ENCODE measurements at places on chromosomes 1 and 21.

DNA sequence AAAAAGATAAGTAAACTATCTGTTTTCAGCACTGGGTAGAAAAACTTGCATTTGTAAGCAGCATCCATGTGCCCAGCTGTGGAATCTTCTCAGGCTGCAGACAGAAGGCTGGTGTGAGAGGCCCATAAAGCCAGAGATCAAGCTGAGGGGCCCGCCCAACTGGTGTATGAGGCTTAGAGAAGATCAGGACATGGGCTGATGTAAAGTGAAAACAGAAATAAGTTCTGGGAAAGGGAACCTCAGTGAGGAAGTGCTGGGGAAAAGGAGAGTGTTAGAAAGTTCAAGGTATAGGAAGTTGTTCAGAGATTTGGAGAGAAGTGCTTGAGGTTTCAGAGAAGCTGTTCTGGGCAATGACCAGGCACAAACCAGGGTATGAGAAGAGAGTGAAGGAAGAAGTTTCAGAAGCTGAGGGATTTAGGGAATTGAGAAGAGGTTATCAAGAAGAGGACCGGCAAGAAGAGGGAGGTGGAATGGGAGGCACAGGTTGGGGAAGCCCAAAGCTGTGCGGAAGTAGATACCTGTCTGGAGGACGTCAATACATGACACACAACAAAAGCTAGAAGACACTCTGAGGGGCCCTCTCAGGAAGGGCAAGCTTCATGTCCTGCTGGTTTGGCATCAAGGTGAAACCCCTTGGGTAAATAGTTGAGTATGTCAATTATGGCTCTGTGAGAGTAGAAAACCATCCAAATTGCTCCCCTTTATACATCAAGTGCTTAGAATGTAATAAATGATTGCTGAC is 2.7 kb upstream of the CD5L start:
- no peak for DNase-seq

DNA sequence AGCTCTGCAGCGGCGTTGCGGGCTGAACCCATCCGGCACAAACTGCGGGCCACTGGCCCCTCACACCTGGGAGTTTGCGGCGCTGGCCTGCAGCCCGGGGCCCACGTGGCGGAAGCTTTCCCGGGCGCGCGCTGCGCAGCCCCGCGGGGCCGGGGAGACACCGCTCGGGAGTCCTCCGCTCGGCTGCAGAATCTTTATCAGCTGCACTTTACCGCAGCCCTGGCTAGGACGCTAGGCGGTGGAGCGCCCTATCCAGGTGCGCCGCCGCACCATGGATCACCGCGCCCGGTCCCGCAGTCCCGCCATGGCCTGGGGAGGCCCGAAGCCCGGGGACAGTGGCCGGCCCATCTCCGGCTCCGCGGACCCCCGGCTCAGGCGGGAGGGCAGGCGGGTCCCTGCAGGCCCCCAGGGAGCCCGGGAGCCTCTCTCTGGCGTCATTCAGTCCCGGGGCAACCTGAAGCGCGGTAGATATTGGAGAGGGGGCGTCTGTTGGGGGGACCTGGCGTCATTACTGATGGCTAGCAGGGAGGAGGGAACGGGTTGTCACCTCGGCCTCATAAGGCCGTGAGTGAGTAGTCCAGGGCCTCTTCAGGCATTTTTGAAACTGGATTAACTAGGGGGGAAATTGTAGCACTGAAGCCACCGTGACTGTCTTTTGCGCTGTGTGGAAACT is 5.7 kb upstream of the OLIG2 start:
- DNase-seq, result no peak

- no peak for DNase-seq
Observed at GRCh38 chr1:237976331-237976730, 85.6 kb upstream of the ZP4 start.

DNA sequence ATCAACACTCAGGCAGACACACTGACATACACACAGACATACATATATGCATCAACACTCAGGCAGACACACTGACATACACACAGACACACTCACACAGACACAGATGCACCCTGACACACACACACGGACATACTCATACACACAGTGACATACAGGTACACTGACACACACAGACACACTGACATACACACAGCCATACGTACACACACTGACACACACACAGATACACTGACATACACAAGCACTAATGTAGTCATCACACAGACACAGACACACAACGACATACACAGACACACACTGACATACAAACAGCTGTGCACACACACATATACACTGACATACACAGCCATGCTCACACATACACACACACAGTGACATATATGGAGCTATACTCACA is 131.0 kb upstream of the CSF3R start:
- no peak for DNase-seq

DNA sequence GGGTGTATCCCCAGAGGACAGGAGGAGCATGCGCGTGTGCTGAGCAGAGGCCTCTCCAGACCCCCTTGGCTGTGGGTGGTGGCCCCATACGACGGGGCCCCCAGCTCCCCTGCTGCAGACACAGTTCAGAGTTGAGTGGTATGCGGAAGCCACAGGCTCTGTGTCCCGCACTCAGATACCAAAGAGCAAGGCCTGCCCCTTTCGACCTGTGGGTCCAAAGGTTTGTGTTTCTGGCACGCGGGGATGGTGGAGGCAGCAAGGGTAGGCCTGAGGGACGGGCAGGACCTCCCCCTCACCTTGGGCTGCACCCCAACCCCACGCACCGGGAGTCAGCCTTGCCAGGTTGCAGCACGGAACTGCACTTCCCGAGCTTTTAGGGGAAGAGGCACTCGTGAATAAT is at the start of gene KCNAB2:
TSS of gene KCNAB2 (plus strand) at position 328 of the 400 bp plus-strand sequence. CDS start 5,649 bp downstream, outside the sequence.
- no peak for DNase-seq

GRCh38 chr1:153356392-153357075 is 1.1 kb upstream of the S100A9 start:
- DNase-seq, result no peak

- DNase-seq, result no peak
Observed at GRCh38 chr1:235876402-235876841, 9.7 kb upstream of the LYST start.

GRCh38 chr1:235239851-235240250 is 78.8 kb upstream of the RBM34 start:
- DNase-seq, result no peak

DNA sequence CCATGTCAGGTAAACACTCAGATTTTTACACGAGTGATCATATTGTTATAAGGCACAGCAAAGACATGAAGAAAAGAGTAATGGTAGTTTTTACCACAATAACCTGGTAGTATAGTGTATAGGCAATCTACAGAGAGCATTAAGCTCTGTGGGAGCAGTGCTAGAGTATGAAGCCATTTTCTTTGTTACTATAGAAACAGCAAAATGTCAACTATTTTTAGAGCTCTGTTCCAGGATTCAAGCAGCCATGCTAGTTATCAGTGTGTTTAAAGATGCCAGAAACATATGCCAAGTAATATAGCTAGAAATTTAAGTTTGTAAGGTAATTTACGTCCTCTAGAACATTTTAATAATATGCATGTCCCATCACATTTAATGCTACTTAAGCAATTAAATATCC is 77.6 kb upstream of the RGS18 start:
- no peak for DNase-seq

- no peak for DNase-seq
Observed at GRCh38 chr1:201335174-201335870, 42.2 kb downstream of the TNNT2 start.

DNA sequence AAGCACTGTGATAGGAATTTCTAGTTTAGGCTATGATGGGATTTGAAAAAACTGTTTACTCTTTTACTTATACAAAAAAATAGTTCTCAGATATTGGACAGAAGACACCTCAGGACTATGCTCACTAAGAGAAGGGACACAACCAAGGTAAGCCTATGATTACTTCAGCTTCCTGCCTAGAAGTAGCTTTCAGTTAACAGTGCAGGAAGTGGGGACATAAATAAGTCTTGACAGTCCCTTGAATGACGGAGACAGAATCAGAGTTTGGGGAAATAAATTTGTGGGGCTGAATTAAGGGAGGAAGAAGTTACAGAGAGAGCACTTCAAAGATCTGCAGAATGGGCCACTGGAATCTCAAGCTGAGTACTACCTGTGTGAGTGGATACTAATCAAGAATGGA is 53.8 kb upstream of the OLFM3 start:
- no peak for DNase-seq

- DNase-seq, result no peak
Observed at GRCh38 chr1:208603721-208604120, 359.5 kb upstream of the PLXNA2 start.

- DNase-seq, result no peak
Observed at GRCh38 chr1:224770336-224770693, 154.2 kb downstream of the CNIH3 start.

DNA sequence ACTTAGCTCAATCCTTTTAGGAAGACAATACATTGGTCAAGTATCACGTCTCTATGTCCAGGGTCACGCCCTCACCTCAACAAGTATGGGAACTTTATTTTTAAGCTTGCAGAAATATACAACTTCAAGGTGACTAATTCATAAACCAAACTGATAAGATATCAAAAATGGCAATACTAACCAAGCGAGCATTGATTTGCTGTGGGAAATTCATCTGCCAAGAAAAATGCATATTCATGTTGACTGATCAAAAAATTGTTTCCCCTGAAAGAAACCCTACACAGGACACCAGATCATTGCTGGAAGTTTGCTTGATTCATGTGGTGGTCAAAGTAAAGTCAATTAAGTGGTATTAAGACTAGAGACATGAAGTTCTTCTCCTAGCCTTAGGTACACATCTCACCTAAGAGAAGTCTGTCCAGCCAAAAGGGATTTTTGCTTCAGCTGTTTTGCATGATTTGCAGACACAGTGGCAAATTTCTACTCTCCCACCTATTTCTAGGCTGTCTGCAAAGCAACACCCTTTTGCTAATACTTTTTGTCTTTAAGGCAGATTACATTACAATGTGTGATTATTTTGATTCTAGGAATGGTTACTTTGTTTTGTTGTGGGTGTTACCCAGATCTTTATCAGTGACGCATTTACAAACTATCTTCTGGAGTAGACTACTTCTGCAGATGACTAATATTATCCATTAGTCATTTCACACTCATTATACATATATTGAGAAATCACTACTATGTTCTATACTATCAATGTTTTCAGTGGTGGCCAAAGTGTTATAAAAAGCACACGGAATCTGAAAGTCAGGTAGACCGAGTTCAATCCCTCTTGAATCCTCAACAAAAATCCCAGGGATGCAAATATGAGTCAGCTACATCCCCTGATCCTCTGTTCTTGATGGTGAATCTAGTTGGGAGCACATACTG is 12.4 kb downstream of the SAMSN1 start:
- peak; percentile 38 for DNase-seq

- DNase-seq, result peak; percentile 73
Observed at GRCh38 chr1:177847843-177848242, 122.0 kb downstream of the SEC16B start.

All from kidney epithelial cell (primary cell).